Right ventricle myocardium superior (tissue), 1 donor: ENCODE measurements at places on chromosomes 11 and 22. TPM values are rescaled to one million over a fixed set of nuclear protein-coding genes. Genes with fewer than 3 reads are reported as not detected.

The TPBGL gene
- 0.11 TPM for total RNA-seq

The DBX1 gene
- total RNA-seq, result not detected

The VEGFB gene
- 276 TPM for total RNA-seq

The KRTAP5-8 gene
- not detected for total RNA-seq

The NDUFS3 gene
- 350 TPM for total RNA-seq

The C11orf91 gene
- total RNA-seq, result not detected

The MGAT3 gene
- total RNA-seq, result 3.9 TPM

The HTR3A gene
- not detected for total RNA-seq

DNA sequence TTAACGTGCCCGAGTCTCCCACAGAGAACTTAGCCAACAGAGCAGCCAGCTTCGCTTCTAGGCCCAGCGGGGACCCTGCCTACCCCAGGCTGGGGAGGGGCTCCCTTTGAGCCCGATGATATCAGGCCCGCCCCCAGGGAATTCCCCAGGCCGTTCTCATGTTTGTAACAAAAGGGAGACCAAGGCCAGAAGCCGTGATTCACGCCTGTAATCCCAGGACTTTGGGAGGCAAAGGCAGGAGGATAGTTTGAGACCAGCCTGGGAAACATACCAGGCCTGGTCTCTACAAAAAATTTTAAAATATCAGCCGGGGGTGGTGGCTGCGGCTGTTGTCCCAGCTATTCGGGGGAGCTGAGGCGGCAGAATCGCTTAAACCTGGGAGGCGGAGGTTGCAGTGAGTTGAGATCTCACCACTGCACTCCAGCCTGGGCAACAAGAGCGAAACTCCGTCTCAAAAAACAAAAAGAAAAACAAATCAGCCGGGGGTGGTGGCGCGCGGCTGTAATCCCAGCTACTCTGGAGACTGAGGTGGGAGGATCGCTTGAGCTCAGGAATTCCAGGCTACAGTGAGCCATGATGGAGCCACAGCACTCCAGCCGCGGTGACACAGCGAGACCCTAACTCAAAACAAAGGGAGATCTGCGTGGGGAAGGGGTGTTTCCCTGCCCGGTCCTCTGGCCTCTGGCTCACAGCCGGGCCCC is 1.7 kb downstream of the DRD4 start:
- no peak for DNase-seq

DNA sequence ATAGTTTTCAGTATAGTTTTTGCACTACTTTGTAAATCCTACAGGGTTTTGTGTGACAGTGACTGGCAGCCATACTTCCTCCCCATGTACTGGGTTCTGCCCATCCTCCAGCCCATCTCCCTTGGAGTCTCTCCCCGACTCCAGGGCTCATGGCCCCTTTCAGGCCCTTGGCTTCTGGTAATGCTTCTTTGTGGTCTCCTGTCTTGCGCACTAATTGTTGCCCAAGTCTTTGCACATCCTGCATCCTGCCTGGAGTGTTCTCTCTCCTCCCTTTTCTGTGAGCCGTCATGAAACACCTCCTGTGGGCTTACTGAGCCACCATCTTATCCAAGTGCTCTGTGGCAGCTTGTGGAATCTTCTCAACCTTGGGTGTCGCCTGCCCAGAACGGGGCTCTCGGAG is 11.4 kb upstream of the KCNQ1OT1 start:
- DNase-seq, result no peak

GRCh38 chr11:37572491-37573171 is 974.6 kb upstream of the RAG2 start:
- no peak for DNase-seq

DNA sequence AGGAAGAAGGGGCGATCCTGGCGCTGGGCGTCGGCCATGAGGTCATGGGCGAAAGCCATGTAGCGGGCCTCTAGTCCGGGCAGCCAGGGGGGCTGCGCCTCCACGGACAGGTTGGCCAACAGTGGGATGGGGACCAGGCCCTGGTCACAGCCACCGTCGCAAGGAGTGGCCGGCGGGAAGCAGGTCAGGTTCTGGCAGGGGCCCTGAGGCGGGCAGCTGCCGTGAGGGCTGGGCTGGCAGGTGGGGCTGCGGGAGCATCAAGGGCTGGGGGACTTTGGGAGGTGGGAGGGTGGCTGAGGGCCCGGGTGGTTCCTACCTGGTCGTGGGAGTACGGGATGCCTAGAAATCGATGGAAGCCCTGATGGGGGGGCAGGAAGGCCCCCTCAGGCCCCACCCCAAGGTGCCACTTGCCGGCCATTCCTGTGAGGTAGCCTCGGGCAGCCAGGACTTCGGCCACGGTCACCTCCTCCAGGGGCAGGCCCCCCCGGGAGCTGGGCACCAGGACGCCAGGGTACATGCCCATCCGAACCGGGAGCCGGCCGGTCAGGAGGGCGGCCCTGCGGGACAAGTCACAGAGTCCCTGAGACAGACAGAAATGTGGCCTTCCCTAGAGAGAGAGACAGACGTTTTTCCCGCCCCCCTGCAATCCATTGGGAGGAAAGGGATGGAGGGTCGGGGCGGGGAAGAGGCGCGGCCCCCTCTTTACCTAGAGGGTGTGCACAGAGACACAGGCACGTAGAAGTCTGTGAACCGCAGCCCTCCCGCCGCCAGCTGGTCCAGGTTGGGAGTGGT is 906 bp downstream of the ARSA start:
- DNase-seq, result no peak

DNA sequence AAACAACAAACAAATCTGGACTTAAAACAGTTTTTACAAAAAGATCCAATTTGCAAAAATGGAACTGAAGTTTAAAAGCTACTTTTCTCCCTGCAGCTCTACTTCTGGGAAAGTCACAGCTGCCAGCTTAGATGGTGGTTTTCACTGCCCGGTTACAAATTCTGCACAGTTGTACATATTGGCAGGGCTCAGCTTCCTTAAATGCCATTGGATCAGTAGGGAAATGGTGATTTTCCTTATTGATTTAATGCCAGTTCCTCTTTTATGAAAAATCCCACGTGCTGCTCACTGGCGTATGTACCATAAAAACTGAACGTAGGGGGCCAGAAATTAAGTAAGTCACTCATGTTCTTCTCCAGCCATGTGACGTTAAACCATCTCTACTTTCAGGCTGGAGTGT is 22.8 kb downstream of the GRAP2 start:
- no peak for DNase-seq

GRCh38 chr11:2561696-2562581 is 117.1 kb downstream of the KCNQ1 start:
- peak; percentile 38 for DNase-seq

DNA sequence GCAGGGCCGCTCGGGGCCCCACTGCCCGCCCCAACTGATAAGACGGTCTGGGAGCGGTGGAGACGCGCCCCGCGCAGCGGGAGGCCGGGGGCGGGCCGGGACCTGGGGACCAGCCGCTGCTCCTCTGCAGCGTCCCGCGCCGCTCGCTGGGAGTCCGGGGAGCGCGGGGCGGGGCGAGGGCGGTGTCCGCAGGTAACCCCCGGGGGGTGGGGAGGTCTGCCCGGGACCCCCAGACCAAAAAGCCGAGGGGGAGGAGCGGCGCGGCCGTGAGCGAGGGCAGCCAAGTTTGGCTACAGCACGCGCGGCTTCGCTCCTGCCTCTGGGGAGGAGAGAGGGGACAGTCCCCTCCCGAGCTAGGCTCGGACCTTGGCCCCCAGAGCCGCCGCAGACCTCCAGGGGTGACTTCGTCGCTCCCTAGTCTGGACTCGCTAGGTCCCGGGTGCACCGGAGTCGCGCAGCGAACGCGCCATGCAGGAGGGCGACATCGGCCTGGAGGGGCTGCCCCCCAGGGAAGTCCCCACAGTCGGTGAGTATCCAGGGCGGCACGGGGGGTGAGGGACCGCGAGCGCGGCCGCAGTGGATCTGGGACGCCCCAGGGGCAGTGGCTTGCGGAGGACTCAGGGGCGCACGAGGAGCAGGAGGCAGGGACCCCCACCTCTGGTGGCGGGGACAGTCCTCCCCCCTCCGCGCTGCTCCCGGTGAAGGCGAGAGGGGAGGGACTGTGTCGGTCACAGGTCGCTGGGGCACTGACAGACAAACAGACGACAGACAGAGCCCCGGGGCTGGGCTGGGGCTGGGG is 92.3 kb upstream of the ANO1 start:
- no peak for DNase-seq

DNA sequence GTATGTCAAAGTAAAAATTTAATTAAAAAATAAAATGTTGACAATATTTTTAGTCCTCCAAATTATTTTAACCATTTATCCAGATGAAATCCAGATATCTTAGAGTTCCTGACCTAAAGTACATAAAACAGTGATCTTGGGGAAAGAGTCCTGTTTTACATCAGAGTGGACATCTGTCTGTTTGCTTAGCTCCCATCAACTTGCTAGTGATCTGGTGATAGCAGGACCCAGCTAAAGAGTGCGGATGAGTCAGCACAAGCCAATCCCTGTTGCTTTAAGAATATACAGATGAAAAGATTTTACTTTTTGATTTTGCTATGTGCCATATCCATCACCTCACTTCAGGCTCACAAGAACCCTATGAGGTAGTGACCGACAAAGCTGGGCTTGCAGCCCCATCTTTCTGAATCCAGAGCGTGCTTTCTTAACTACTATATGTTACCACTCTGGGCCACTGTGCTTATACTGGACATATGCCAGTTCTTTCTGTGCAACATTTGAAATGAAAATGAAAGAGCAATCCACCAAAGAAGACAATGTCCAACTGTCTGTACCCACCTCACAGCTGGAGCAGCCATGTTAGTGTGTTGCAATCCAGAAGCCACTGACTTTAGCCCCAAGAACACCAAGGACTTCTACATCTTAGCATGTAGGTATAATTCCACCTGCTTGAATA is 167.6 kb upstream of the SESN3 start:
- no peak for DNase-seq
